Activated naive CD4-positive, alpha-beta T cell treated with anti-CD3 and anti-CD28 coated beads, Interleukin-2, amount 50 U/mL, for 72 hours (primary cell): ENCODE measurements at places on chromosomes 6 and 20. TPM values are rescaled to one million over a fixed set of nuclear protein-coding genes. Genes with fewer than 3 reads are reported as not detected.

GRCh38 chr6:15485936-15486335, 176.9 kb downstream of the DTNBP1 start:
- DNase-seq, result no peak

GRCh38 chr6:159899994-159900745, 9.4 kb downstream of the MAS1 start:
- no peak for DNase-seq

DNA sequence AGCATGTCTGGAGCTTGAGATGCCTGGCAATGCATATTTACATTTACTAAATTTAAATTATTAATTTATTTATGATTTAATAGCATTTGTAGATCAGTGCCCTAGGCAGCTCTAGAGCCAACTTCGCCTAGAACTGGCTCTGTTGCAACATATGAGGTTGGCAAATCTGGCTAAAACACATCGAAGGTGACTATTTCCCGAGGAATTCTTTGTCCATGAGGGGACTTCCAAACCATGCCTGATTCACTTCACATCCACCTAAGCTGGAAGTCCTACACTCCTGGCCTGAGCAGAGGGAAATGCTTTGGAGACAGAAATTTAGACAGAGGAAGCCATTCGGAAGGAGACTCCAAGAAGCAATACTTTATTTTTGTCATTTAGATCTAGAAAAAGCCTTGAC, 211.0 kb upstream of the ARG1 start:
- no peak for DNase-seq

DNA sequence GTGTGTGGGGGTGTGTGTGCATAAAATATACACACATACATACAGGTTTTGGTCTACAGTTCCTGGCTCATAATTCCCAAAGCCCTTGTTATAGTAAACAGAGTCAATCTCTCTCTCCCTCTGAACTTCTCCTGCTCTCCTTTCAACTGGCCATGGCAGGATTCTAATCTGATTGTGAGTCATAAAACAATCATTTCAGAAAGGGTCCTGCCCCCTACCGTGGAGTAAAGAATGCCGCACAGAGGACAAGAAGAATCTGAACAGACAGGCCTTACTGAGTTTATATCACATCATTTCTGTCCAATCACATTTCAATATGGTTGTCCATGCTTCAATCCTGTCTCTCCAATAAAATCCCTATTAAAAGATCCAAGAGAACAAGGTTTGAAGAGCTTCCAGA, 416.9 kb downstream of the FRK start:
- DNase-seq, result no peak

DNA sequence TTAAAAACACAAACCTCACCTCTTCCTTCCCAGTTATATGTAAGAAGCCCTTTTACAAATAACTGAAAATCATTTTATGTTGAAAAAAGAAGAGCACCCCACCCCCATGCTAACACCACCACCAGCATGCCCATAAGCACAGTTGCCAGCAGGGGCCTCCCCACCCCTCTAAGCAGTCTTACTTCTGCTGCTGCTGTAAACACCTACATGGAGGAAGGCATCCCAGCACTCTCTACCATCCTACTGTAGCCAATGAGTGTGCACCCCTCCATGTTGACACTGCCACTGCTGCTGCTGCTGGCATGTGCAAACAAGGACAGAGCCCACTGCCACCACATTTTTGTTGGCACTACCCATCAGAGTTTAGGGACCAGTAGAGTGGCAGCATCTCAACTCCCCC, 49.6 kb upstream of the PHIP start:
- no peak for DNase-seq

GRCh38 chr20:60055740-60056139, 97.5 kb downstream of the CDH26 start:
- no peak for DNase-seq

DNA sequence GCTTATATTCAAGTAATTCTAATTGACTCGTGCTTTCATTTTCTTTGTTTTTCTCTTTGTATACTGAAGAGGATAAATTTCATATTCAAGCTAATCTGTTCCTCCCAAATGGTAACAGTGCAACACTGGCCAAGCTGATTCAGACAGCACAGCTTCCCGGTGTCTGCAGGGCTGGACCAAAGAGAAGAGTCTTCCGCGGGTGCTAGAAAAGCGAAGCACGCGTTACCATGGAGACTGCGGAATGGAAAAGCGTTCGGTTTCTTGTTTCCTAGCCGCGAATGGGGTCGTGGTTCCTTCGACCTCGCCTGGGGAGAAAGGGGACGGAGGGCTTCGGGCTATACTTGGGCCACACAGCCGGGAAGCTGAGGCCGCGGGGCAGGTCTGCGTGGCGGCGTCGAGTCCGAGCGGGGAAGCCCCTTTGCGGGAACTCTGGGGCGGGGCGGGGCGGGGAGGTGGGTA, 6.2 kb upstream of the ZNF311 start:
- no peak for DNase-seq

- DNase-seq, result no peak
Observed at GRCh38 chr20:45392733-45393132, 14.6 kb upstream of the TP53TG5 start.

GRCh38 chr6:75213112-75213511, 7.3 kb upstream of the COL12A1 start:
- no peak for DNase-seq

DNA sequence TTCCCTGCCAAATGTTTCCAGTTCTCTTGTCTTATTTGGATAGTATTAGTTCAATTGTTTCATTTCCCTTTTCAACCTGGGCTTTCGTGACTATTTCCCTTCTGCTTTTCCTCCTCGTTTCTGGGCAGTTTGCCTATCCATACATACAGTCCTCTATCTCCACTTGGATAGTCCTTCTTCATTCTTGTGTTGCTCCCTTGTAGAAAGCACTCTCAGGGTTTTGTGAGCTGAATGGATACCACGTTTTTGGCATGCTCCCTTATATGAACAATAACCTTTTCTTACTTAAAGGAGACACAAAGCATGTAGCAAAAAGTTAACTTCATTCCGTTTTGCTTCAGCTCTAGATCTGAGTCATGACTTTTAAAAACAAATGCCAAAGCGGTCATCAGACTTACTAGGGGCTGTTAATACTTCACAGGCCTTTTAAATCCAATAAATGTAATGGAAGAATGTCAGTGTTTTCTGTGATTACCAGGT, 16.6 kb downstream of the CRYBG1 start:
- DNase-seq, result no peak

GRCh38 chr6:88585276-88585692, 378.1 kb downstream of the RNGTT start:
- DNase-seq, result no peak

DNA sequence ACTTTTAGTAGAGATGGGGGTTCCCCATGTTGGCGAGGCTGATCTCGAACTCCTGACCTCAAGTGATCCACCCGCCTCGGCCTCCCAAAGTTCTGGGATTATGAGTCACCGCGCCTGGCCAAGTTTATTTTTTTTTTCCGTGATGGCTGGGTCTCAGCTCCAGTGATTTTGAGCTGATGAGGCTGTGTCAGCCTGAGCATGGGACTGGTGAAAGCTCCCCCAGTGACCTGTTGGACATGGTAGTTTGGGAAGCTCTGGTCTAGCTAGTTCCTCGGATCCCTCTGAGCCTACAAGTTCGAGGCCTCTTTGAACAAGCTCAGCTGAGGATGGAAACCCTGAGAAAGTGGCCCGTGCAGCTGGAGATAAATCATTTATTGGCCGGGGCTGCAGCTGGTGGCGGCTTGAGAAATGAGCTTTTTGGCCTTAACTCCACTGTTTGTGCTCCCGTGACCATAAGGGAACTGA, 126.8 kb downstream of the SNX5 start:
- no peak for DNase-seq

DNA sequence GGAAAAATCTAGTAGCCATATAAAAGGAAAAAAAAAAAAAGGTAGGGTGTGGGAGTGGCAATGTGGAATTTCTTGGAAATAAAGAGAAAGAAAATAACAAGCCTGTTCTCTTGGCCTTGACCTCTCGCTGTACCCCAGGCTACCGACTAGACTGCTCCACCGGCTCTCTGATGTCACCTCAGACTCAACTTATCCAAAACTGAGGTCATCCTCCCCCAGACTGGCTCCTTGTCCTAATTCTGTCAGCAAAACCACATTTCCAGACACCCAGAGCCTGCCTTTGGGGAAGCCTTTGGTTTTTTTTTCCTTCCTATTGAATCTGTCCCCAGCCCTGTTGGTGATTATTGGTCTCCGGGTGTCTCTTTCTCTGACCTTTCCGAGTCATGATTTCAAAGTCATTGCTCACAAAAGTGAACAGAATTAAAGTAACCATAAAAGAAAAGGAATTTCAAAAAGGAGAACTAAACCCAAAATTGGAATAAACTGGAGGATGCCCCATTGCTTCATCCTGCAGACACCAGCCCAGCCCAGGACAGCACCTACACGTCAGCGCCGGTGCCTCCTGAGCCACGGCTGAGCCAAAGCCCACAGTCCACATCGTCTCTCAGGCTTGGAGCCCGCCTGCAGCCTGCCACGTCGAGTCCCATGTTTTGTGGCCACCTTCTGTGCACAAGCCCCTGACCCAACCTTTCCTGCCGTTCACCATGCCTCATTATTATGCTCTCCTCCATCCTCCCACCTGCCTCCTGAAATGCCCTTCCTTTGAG, 170.7 kb downstream of the MYLK4 start:
- DNase-seq, result no peak

- DNase-seq, result no peak
Observed at GRCh38 chr20:16387666-16388065, 185.6 kb downstream of the KIF16B start.

DNA sequence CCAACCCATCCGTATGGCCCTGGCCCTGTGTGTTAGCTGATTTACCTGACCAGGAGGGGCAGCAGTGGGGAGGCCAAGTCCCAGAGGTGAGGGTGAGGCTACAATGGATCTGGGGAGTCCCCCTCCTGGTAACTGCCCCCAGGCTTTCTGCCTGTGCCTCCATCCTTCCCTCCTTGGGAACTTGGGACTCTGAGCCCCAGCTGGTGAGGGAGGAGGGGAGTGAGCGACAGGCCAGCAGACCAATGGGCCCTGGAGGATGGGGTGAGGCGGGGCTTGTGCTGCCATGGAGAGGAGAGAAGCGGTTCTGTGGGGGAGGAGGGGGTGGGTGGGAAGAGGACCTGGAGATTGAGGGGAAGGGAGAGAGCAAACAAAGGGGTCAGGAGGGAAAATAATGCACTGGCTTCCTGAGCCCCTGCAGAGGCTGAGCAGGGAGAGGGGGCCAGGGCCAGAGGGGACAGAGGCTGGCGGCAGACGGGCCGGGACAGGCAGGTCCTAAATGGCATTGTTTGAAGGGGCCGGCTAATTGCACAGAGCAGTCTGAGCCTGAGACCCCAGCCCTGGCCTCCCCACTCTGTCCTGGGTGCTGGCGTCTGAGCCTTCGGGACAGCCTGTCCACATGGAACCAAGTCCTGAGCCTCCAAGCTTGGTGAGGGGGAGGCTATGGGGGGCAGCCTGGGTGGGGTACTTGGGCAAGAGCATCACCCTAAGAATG, 17.5 kb downstream of the DNMT3B start:
- DNase-seq, result no peak

The DLK2 gene
- total RNA-seq, result 0.18 TPM

The DCBLD1 gene
- total RNA-seq, result 1.0 TPM

The PDE10A gene
- not detected for total RNA-seq

The PNLDC1 gene
- 0.80 TPM for total RNA-seq

The ZC2HC1B gene
- not detected for total RNA-seq

The CCM2L gene
- not detected for total RNA-seq

The LPA gene
- not detected for total RNA-seq
